Globus pallidus (tissue), 1 donor: ENCODE measurements at places on chromosomes 1 and 21.

DNA sequence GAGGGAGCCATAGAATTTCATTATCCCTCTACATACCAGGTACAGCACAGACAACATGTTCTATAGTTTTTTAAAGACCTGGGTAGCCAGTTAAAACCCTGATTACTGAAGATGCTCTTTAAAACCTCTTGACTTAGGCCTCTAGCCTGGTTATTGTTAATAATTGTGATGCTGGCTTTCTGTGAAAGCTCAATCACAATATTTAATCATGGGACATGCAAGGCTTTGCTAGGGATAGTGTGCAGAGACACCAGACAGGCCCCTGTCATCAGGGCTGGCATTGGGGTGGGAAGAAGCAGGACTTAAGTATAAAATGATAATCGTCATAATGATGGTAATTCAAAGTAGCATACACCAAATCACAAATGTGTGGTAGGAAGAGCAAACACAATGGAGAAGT, 274.4 kb downstream of the PTBP2 start:
- no peak for DNase-seq

GRCh38 chr21:40616377-40616704, 230.6 kb downstream of the DSCAM start:
- no peak for DNase-seq

GRCh38 chr1:10629816-10630571, 155.2 kb downstream of the PEX14 start:
- no peak for DNase-seq

DNA sequence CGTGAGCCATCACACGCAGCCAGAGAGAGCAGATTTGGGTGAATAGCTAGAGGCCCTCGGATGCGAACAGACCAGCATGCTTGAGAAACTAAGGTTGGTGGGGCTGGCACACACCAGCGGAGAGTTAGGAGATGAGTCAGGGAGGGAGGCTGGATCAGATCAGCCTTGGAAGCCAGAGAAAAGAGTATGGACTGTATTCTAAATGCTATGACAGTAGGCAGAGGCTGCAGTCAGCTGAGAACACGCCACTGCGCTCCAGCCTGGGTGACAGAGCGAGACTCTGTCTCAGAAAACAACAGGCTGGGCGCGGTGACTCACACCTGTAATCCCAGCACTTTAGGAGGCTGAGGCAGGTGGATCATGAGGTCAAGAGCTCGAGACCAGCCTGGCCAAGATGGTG, 4.0 kb upstream of the PLEKHM2 start:
- DNase-seq: no peak

GRCh38 chr1:29090937-29091618, 32.6 kb downstream of the TMEM200B start:
- no peak for DNase-seq

DNA sequence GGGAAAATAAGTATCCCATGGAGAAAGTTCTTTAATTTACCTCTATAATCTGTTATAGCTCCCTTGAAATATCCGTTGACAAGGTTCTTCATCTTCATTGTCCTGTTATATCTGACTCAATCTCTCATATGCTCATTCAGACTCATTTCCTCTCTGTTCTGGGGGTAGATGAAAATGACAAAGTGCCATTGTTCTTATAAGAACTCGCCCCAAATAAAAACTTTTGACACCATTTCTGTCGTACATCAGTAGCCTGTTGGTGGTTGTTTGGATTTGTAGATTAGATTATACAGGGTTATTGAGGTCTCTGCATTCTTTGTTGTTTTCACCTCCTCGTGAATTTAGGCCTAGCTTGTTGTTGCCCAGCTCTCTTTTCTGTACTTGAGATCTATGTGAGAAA, 55.2 kb upstream of the IPO9 start:
- DNase-seq: peak; percentile 70

GRCh38 chr1:172449585-172450523, 6.0 kb upstream of the PIGC start:
- DNase-seq: peak; percentile 54

DNA sequence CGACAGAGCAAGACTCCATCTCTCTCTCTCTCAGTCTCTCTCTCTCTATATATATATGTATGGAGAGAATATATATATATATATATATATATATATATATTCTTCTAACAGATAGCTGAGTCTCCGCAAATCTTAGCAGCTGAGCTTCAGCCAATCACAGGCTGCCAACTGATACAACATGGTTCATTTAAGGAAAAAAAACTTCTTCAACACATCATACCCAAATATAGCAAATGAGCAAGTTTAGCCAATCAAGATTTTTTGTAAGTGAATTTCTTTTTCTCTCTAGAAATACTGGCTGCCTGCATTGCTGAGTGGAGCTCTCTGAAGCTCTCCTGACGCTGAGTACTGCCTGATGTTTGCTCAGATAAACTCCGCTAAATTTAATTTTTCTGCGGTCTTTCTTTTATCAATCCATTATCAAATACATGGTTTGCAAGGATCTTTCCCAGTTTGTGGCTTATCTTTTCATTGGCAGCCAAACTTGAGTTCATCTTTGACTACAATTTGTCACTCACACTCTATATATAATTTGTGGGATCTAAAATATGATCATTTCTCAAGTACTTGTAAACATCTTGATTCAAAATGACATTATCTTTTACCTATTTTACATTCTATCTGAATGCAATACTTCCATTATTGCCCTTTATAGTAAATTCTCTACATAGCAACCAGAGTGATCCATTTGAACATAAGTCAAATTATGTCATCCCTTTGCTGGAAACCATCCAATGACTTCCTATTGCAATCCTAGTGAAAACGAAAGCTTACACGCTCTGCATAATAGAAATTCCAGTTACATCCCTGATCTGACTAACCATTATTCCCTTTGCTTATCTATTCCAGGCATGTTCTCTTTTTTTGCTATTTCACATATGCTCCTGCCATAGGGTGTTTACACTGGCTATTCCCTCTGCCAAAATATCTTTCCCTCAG, 2131.7 kb downstream of the MRPL39 start:
- DNase-seq: no peak
